Choroid plexus epithelial cell (primary cell): ENCODE measurements at places on chromosomes 7 and 10.

GRCh38 chr7:15813448-15813847 is 127.0 kb upstream of the MEOX2 start:
- DNase-seq: no peak

DNA sequence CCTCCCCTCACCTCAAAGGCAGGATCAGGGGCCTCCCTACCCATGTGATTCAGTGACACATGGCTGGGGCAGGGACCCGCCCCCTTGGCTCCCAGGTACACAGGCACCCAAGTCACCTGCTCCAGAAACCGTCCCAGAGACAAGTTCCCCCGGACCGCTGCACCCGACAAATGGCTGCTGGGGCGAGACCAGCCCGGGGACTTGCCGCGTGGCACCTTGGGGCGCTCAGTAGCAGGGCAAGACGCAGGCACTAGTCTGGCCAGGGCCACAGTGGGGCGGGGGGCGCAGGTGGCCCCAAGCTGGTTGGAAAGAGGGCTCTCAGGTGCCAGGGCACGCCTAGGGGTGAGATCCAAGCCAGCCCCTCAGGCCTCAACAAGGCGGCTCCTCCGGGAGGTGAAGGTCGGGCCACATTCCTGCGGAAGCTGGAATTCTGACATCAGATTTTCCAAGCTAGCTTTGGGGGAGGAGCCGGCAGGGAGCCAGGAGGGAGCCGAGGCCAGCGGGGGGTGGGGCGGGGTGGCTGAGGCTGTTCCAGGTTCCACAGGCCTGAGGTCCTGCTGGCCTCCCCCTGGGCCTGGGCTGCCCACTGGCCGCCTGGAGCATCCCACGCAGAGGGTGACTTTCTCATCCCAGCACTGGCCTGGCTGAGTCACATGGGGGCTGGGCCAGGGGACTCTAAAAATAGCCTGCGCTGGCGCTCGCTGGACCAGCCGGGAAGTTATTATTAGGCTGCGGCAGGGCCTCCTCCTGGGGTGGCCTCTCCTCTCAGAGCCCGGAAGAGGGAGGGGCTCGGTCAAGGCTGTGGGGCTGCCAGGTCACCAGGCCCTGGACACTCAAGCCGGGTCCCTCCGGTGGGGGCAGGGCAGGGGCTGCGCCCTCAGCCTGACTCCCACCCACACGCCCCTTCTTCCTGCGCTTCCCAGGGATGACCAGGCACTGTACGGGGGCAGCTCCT is 20.5 kb upstream of the INPP5A start:
- peak; percentile 94 for DNase-seq

GRCh38 chr7:154503962-154504550 is 451.9 kb downstream of the DPP6 start:
- DNase-seq: peak; percentile 49

DNA sequence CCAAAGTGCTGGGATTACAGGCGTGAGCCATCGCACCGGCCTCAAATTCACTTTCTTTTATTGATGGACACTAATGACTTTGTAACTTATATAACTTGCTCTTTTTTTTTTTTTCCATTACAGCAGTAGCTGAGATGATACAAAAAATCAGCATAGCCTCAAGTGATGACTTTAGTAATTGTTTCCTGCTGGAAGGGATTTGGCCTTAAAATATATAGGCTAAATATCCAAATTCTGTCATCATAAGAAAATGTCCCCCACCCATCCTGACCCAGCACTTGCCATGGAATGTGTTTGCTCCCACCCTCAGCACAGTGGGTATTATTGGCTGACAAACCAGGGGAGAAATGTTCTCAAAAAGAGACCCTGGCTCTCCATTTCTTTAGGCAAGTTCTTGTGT is 1264.1 kb upstream of the AUTS2 start:
- no peak for DNase-seq

DNA sequence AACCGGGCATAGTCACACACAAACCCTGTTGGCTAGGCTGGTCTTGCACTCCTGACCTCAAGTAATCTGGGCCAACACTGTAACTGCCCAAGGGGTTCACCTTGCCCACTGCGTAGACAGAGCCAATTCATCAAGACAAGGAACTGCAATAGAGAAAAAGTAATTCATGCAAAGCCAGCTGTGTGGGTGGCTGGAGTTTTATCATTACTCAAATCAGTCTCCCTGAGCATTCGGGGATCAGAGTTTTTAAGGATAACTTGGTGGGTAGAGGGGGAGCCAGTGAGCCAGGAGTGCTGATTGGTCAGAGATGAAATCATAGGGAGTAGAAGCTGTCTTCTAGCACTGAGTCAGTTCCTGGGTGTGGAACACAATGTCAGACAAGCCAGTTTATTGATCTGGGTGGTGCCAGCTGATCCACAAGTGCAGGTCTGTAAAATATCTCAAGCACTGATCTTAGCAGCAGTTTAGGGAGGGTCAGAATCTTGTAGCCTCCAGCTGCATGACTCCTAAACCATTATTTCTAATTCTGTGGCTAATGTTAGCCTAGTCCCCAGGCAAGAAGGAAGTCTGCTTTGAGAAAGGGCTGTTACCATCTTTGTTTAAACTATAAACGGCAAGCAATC is 15.6 kb upstream of the FXYD4 start:
- peak; percentile 26 for DNase-seq

DNA sequence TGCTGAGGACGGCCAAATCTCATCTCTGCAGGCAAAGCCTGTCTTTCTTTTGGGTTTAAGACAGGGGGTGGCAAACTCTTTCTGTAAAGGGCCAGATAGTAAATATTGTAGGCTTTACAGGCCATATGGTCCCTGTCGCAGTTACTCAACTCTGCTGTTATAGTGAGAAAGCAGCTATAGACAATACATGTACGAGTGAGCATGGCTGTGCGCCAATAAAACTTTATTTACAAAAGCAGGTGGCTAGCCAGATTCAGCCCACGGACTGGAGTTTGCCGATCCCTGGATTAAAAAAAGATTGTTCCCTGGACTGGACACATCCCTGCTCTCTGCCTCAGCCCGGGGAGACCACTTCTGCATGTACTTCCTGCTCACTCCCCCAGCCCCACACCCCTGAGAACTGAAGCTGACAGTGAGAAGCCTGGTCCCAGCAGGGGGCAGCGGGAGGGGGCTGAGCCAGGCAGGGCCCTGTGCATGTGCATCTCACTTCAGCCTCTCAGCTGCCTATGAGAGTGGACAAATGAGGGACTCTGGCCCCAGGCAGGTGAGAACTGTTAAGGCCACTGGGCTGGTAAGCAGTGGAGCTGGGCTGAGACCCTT is 392.4 kb downstream of the PLXNA4 start:
- DNase-seq: no peak

GRCh38 chr10:81838950-81839349 is 36.0 kb upstream of the NRG3 start:
- peak; percentile 13 for DNase-seq

- peak; percentile 55 for DNase-seq
Observed at GRCh38 chr7:80918399-80918798, 452 bp downstream of the SEMA3C start.

DNA sequence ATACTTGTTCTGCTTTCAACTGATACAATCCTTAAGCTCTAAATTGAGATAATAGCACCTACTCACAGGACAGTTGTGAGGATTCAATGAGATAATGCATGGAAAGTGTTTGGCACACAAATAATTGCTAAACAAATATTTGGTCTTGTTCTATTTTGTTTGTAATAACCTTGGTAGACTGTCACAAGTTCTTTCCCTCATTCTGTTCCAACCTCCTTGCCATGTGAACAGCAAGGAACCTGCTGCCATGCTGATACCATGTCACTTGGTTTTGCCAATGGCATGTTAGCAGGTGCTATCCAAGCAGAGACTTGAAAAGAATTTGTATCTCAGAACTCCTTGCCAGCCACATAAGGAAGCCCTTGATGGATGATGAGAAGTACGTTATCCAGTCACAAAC is 24.8 kb upstream of the TECTB start:
- no peak for DNase-seq

DNA sequence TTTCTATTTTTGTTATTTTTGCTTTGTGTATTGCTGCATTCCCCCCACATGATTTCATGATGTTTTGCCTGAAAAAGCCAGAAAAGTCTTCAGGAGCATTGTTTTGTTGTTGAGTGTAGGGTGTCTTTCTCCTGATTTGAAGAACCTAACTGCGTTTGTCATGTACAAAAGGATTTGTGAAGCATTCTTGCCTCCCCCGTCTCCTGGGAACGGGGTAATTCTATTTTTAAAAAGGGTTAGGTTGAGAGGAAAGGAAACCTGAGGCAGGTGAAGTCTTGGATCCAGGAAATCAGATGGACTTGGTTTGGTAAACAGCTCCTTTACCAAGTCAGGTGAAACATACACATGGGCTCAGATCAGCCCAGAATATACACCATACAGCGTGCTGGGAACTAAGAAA is 26.0 kb upstream of the BTBD16 start:
- no peak for DNase-seq

GRCh38 chr7:114414156-114415063 is at the start of gene FOXP2:
Gene FOXP2, plus strand, starts transcription at chr7:114414815. Its CDS starts 11,697 bp downstream, at chr7:114426512.
- peak; percentile 31 for DNase-seq

GRCh38 chr7:11623093-11623678 is 208.8 kb downstream of the THSD7A start:
- peak; percentile 12 for DNase-seq

- DNase-seq: no peak
Observed at GRCh38 chr7:81776948-81777630, 7.2 kb upstream of the HGF start.

DNA sequence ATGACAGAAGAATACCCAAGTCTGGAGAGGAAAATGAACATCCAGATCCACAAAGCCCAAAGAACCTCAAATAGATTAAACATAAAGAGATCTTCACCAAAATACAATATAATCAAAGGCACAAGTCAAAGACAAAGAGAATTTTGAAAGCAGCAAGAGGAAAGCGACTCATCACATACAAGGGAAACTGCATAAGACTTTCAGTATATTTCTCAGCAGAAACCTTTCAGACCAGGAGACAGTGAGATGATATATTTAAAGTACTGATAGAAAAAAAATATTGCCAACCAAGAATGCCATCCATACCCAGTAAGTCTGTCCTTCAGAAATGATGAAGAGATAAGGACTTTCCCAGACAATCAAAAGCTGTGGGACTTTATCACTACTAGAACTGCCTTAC is 81.5 kb upstream of the GALNT17 start:
- DNase-seq: no peak

DNA sequence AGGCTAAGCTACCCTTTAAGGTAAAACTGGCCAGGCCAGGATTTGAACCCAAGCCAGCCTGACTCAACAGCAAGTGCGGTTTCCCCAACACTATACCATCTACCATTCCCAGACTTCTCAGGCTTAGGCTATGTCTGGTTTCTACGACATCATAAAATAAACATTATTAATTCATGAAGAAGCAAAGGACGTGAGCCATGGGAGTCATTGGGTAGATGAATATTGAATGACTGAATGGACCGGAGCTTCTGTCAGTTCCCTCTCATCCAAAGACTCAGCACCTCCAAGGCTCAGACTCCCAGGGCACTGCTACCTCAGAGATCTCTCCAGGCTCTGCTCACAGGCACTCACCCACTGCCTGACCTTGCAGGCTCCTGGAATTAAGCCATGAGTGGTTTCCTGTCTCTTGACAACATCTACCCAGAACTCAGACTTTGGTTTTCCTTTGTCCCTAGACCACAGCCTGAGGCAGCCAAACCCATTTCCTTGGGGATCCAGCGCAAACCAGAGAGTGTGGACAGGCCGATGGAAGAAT is 64.6 kb upstream of the STEAP1B start:
- peak; percentile 77 for DNase-seq

GRCh38 chr7:20816372-20816959 is 29.8 kb upstream of the SP8 start:
- DNase-seq: peak; percentile 4

- peak; percentile 54 for DNase-seq
Observed at GRCh38 chr7:105164751-105165150, 150.7 kb downstream of the KMT2E start.

DNA sequence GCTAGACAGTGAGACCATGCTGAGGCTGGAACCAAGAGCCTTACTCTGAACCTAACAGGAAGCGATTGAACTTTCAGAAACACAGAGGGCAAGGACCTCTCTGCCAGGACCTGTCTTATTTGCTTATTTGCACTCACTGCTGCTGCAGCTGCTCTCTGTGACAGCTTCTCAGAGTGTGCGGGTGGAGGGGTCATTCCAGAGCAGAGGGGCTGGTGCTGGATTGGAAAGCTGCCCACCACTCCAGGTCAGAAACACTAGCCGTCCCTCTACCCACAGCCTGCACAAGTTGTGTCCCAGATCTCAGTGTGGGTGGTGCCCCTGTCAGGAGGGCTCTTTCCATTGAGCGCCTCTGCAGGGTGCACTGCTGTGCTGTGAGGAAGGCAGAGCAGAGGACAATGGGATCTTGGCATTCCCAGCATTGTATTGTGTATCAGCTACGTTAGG is 126.2 kb downstream of the CCNY start:
- no peak for DNase-seq

- DNase-seq: no peak
Observed at GRCh38 chr7:39164887-39165286, 187.2 kb downstream of the POU6F2 start.

- DNase-seq: no peak
Observed at GRCh38 chr10:97154162-97154561, 31.6 kb downstream of the SLIT1 start.

DNA sequence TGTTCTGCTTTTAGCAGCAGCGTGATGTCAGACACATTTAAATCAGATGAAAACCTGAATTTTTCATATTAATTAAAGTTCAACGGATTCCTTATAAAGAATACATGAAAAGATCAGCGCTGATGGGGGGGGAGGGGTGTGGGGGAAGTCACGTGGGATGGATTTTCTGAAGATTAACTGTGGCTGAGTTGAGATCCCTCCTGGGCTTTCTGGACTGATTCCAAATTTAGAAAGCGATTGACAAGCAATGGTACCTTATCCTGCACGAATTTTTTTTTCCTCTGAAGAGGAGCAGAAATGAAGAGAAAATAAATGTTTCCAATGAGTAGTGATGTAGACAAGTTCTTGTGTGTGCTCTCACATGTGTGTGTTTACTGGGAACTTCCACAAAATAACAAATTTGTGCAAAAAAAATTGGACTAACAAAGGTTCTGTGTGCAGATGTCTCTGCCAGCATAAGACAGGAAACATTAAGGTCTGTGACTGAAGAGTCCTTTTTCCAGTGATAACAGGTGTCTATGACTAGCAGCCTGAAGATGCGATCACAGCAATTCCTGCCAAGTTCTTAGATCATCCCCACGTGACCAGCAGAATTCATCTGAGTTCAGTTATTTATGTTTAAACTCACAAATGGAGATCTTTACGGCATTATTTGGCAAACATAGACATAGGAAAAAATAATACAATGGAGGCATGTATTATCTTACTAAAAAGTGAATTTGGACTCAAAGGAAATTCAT is 585.2 kb upstream of the CELF2 start:
- DNase-seq: no peak

- no peak for DNase-seq
Observed at GRCh38 chr10:17734432-17735080, 17.4 kb upstream of the TMEM236 start.

GRCh38 chr10:110979611-110980010 is 60.2 kb downstream of the SHOC2 start:
- no peak for DNase-seq

DNA sequence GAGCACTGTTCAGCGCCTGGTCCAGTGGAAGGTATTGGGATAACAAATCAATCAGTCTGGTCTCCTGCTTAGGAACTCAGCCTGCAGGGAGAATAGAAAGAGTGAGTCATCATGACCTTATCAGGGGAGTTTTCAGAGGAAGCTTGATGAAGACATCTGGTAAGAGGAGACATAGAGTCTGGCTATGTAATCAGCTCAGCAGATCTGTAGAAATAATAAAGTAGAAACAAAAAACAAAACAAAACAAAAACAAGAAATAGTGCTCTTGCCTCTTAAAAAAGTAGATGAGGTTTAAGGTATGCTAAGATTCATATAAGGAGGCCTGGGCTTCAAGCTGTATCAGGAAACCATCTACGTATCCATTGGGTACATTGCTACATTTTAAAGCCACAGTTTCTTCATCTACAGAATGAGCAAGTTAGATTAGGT is 14.4 kb downstream of the TAS2R41 start:
- peak; percentile 95 for DNase-seq
